ENCODE measurements at places on chromosomes 7 and 10. TPM values are rescaled to one million over a fixed set of nuclear protein-coding genes. Genes with fewer than 3 reads are reported as not detected.

DRGX gene
- total RNA-seq, result not detected

- no peak for DNase-seq
- H3K27me3 ChIP-seq, result no peaks in the 10 kb centered on the region
- H3K36me3 ChIP-seq, result no peaks in the 10 kb centered on the region
These were observed 43.6 kb downstream of the PARD3 start for GRCh38 chr10:34771525-34771924.

SPDYE2 gene
- total RNA-seq, result not detected

DNA sequence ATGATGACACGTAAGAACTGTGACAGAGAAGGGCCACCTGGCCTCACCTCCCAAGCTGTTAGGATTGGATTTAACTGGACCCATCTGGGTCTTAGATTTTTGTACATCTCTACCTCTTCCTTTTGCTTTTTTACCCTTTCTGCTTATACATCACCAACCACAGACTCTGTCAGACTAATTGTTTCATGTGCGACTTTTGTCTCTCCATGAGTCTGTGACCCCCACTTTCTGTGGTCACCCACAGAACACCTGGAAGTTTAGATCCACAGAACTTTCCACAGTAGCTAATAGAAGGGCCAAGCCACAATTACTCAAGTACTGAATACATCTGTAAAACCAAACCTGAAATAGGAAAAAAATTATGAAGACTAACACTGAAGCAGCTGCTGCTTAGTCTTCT lies 23.1 kb downstream of the SEC31B start:
- DNase-seq, result no peak
- no peaks in the 10 kb centered on the region for H3K36me3 ChIP-seq
- H3K4me3 ChIP-seq, result no peak overlapping the region
- H3K27me3 ChIP-seq, result no peaks in the 10 kb centered on the region
- no peaks in the 10 kb centered on the region for H3K4me1 ChIP-seq

- DNase-seq, result no peak
- H3K4me3 ChIP-seq, result no peak overlapping the region
- H3K27me3 ChIP-seq, result no peaks in the 10 kb centered on the region
- no peaks in the 10 kb centered on the region for H3K4me1 ChIP-seq
- H3K27ac ChIP-seq, result no peak overlapping the region
- H3K36me3 ChIP-seq, result no peaks in the 10 kb centered on the region
These were observed 153.3 kb downstream of the STK31 start for GRCh38 chr7:23863209-23863787.

GRCh38 chr10:45444976-45445898 lies 71.2 kb downstream of the ALOX5 start:
- H3K4me1 ChIP-seq, result no peaks in the 10 kb centered on the region
- H3K4me3 ChIP-seq, result no peak overlapping the region
- no peak for DNase-seq
- H3K27ac ChIP-seq, result no peak overlapping the region
- H3K27me3 ChIP-seq, result no peaks in the 10 kb centered on the region

DNA sequence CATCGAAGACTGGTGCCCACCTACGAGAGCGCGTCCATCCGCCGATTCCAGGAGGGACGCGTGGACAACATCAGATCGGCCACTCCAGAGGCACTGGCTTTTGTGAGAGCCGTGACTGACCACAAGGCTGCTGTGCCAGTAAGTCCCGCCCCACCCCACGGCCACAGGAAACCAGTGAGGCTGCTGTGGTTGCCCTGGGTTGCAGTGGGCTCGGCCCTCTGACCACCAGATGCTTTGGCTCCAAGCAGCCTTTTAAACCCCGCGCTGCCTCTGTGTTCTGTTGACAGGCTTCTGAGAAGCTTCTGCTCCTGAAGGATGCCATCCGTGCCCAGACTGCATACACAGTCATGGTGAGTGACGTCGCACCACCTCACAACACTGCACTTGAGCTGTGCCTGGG lies 24.4 kb upstream of the C10orf53 start:
- H3K36me3 ChIP-seq, result no peaks in the 10 kb centered on the region
- no peak for DNase-seq
- H3K27me3 ChIP-seq, result peaks cover 10% of the 10 kb centered on the region
- H3K4me3 ChIP-seq, result no peak overlapping the region

DNA sequence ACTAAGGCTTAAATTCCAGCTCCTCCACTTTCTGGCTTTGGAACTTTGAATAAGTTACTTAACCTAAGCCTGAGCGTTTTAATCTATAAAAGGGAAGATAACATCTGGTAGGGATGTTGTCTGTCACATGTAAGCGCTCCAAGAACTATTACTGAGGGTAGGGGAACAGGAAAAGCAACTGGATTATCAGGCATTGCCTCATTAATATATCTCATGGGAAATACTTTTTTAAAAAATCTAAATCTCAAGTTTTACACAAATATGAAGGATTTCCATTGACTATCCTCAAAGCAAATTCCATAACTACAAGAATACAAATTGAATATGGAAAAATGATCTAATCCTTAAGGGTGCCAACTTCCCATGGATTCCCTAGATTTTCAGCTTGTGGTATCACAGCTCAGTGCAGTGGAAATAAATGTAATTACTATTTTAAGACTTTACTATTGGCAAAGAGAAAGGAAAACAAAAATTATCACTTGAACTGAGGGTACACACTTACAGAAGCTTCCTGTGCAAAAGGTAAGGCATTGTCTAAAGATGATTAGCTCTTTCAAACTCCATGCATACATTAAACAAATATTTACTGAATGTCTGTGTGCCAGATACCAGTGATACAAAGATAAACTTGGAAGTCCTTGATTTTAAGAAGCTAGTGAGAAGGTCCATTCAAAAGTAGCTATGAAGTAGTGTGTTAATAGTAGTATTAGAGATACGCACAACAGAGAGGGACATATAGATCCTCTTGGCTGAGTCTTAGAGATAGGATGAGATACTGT lies 38.4 kb downstream of the NT5C2 start:
- no peak overlapping the region for H3K4me3 ChIP-seq
- H3K27me3 ChIP-seq, result no peaks in the 10 kb centered on the region
- H3K36me3 ChIP-seq, result no peaks in the 10 kb centered on the region
- no peak for DNase-seq

DNA sequence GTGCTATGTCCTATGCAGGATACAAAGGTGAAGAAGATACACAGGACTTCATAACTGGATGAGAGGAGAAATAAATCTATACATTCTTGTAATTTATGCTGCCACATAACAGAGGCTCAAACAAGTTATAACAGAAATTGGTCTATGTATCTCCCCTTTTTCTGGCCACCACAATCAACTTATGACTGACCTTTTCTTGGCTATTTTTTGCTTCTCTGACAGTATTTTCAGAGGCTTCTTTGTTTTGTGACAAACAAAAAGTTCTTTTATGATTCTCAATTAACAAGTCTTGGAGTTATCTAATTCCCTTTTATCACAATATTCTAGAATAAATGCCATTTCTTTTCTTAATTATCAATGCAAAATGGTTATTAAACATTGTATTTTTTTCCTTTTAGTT lies 953.0 kb upstream of the ZWINT start:
- H3K4me1 ChIP-seq, result no peaks in the 10 kb centered on the region
- no peaks in the 10 kb centered on the region for H3K36me3 ChIP-seq
- no peaks in the 10 kb centered on the region for H3K27me3 ChIP-seq

DNA sequence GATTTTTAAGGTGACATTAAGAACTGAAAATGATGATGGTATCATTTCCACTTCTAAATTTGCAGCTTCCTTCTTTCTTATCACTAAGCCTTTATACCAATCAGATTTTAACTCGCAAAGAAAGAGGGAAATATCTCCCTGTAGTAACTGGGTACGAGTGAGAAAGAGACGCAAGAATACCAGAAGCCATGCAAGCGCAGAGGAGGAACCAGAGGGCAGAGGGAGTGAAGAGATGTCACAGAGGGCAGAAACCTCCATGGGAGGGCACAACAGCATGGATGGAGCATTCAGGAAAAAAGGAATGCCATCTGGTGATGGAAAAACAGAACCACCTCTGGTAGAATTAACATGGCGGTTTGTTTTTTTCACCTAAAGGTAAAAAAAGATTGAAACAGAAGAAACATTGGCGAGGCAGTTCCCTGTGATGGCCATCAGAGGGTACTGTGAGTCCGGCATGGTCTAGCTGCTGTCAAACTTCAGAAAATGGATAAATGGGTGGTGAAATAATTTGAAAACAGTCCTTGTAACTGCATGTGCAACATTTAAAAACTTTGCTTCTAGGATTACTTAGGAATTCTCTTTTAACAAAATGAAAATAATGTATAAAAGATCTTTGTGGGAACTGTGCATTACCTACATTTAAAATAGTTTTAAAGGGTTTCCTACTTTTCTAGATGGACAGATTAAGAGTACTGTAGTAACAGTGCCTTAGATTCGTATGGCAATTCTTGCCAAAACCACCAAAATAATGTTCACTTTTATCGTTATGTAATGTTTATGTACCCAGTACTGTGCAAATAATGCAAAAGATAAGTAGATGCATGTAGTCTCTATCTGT lies 91.8 kb downstream of the ARHGAP12 start:
- H3K4me3 ChIP-seq, result no peak overlapping the region
- H3K36me3 ChIP-seq, result no peaks in the 10 kb centered on the region
- DNase-seq, result no peak
- no peaks in the 10 kb centered on the region for H3K27me3 ChIP-seq
- H3K4me1 ChIP-seq, result no peaks in the 10 kb centered on the region

Data from breast epithelium (tissue), 4 donors.